ENCODE measurements at places on chromosomes 12 and 14.

GRCh38 chr12:92140896-92141536, 4.6 kb downstream of the BTG1 start:
- no peak for DNase-seq

DNA sequence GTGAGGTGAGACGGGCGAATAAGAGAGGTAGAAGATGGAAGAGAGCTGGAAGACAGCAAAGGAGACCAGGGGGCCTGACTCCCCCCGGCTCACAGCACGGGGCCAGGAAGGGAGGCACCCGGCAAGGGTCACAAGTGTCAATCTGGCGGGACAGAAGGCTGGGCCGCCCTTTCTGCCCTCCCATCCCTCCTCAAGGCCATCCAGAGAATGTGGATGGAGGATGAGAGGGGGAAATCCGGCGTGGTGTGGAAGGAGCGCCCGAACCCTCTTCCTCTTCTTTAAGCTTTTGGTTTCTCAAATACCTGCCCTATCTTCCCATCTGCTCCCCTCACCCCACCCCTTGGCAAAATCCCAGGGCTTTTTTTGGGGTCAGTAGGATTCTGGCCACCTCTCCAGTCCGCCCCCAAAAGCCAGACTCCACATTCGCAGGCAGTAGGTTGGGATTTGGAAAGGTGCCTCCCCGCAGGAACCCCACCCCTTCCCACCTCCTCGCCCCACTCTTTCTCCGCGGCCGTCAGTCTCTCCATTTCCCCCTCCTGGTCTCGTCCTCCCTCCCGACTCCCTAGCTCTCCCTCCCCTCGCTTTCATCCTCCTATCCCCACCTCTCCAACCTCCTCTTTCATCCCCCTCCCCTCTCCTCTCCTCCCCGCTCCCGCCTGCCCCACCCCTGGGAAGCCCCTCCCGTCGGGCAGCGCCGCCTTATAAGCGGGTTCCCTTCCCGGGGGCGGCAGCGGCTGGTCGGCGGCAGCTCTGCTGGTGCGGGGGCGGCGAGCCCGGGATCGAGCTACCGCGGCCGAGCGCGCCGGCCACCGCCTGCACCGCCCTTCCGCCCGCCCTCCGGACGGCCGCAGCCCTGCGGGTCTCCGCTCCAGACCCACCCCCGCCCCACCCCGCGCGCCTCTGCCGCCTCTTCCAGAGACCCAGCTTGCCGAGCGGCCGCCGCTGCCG, at the start of gene PTMS:
TSS of gene PTMS (plus strand) at position 730 of the 948 bp plus-strand sequence. CDS start 343 bp downstream, outside the sequence.
- no peak for DNase-seq

- DNase-seq = no peak
Measured at GRCh38 chr12:19916196-19916753, 452.1 kb upstream of the PDE3A start.

- no peak for DNase-seq
Measured at GRCh38 chr12:132253698-132254480, 75.5 kb downstream of the GALNT9 start.

- peak; percentile 62 for DNase-seq
Measured at GRCh38 chr12:94262228-94263010, 114.0 kb downstream of the PLXNC1 start.

- no peak for DNase-seq
Measured at GRCh38 chr14:41666301-41666700, 59.6 kb downstream of the LRFN5 start.

DNA sequence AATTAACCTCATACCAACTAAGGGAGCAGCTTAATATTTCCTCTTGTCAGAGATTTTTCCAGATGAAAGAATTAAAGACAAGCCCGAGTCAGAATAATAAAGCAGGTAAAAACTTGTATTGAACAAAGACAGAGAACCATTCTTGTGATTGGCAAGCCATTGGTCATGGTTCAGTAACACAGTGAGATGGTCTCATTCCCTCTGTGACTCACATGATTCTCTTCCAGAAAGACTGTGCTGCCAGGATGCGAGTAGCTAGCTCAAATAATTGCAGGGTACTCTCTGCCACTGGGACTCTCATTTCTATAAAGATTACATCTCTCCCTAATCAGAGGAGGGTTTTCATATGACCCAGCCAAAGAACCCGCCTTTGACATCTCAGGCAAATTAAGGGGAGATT, 179.4 kb downstream of the PHLDA1 start:
- DNase-seq = no peak

DNA sequence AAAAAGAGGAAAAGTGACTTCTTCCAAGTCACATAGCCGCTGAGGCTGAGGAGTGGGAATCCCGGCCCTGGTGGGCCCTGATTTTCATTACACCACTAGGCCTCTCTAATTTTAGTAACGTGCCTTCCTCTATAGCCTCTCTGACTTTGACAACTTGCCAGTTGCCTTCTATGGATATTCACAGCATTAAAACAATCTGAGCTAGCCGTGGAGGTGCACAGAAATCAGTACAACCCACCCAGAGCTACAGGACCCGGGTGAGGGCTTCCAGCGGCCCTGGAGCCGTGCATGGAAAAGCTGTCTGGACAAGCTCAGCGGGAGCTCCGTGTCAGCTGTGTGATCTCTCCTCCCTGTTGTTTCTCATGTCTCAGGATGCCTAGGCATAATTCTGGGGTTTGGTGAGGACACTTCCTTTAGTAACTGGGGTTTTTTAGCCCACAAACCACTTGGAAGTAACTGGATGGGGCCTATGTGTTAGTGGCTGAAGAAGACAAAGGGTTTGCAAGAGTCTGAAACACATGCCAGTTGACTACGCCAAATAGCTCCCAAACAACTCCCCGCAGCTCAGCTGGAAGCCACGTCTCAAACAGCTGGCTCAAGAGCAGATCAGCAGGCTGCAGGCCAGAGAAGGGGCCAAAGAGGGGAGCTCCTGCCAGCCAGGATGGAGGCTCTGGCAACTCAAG, 53.0 kb downstream of the SSH1 start:
- no peak for DNase-seq

GRCh38 chr12:64669270-64669842, 59.1 kb downstream of the RASSF3 start:
- DNase-seq = no peak

DNA sequence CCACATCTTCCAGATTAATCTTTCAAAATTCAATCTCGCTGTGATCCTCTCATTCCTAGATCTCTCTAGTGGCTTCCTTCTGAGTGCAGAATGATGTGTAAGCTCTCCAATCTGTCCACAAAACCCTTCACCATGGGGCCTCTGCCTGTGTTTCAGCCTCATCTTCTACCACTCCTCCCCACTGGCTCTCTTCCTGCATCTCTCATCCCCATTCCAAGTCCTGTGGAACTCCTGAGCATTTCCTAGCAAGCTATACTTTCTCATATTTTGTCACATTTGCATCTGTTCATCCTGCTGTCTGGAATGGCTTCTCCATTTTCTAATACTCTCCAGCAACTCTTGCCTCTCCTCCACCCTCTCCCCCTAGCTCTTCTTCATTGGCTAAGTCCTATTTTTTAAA, 242.0 kb upstream of the DAAM1 start:
- no peak for DNase-seq

DNA sequence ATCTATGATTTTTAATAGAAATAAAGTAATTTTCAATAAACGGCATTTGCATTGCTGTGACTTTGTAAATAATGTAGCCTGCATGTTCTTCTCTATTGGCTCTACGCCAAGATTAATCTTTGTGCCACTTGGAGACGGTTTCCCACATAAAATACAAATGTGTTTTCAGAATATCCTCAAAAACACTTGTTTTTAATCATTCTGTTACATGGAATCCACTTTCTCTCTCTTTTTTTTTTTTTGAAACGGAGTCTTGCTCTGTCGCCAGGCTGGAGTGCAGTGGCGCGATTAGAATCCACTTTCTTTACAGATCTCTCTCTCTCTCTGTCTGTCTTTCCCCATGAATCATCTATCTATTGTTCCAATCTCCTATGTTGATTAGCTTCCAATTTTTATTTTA, 22.8 kb upstream of the SSPN start:
- DNase-seq = no peak

Measured in omental fat pad (tissue), 4 donors.